Stimulated activated CD4-positive, alpha-beta T cell treated with anti-CD3 and anti-CD28 coated beads, Interleukin-4, amount 100 ng/mL, for 24 hours (primary cell): ENCODE measurements at places on chromosomes 1 and 21.

DNA sequence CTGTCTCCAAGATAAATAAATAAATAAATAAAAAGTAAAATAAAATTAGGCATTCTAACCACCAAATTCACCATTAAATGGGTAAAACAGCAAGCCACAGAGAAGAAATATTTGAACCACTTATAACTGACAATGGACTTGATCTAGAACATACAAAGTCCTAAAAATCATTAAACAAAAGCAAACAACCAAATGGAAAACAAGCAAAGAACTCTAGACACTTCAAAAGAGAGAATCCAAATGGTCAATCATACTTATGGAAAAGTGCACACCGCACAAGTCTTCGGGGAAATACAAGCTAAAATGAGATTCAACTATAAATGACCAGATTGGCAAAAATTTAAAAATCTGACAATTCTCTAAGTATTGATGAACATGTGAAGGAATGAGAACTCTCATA lies 73.5 kb upstream of the ANGPTL3 start:
- DNase-seq = no peak

- peak; percentile 70 for DNase-seq
Observed at GRCh38 chr1:206706298-206706791, 21.6 kb downstream of the MAPKAPK2 start.

- no peak for DNase-seq
Observed at GRCh38 chr1:55206210-55206609, 9.0 kb downstream of the USP24 start.

- DNase-seq = no peak
Observed at GRCh38 chr1:216450227-216450626, 27.0 kb upstream of the USH2A start.

- no peak for DNase-seq
Observed at GRCh38 chr1:197195100-197195499, 48.6 kb upstream of the ASPM start.

GRCh38 chr1:31504001-31504400 lies 72.3 kb upstream of the TINAGL1 start:
- DNase-seq = no peak

DNA sequence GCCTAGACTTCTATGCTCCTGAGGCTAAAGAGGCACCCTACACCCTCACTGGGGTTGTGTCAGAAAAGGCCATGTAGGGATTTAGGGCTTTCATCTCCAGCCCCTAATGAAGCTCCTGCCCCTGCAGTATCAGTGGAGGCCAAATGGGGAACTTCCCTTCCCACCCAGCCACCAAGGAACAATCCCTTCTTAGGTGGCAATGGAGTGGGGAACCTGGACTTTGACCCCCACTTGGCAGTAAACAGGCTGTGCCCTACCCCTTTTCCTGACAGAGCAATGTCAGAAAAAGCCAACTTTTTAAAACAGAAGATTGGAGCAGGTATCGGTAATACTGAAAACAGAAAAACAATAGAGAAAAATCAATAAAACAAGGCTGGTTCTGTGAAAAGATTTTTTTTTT lies 35.5 kb upstream of the SLC19A2 start:
- DNase-seq = no peak

GRCh38 chr1:56506951-56507491 lies 72.3 kb downstream of the PLPP3 start:
- no peak for DNase-seq

DNA sequence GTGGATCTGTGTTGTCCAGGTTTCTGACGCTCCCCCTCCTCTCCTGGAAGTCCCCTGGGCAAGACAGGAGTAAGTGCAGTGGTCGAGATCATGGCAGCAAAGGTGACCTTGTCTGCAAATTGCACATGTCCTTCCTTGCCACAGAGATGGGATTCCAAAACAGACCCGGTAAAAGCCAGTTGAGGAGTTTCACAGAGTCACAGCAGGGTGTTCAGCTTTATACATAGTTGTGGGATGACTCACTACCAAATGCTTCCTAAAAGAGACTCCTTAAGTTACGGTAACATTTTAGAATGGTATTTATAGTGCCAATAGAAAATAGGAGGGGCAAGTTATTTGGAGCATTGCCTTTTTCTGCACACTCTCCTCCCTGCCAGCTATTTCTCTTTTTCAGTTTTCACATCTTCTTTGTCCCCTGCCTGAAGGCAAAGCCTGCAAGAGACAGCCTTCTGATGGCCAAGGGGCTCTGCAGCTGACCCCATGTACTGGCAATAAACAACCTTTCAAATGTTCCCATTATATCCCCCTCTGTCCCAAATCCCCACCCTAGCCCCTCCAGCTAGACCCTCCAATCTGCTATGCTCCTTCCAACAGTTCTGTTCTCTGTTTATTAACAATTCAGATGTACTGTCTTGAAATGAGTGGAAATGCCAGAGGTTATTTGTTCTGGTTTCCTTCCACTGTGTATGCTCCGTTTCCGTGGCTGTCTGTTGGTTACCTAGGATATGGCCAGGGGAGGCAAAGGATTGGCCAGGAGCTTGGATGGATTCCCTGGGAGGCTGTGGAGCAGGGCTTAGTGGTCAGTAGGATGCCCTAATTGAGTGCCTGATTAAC lies 115.0 kb downstream of the TGFB2 start:
- DNase-seq = no peak

DNA sequence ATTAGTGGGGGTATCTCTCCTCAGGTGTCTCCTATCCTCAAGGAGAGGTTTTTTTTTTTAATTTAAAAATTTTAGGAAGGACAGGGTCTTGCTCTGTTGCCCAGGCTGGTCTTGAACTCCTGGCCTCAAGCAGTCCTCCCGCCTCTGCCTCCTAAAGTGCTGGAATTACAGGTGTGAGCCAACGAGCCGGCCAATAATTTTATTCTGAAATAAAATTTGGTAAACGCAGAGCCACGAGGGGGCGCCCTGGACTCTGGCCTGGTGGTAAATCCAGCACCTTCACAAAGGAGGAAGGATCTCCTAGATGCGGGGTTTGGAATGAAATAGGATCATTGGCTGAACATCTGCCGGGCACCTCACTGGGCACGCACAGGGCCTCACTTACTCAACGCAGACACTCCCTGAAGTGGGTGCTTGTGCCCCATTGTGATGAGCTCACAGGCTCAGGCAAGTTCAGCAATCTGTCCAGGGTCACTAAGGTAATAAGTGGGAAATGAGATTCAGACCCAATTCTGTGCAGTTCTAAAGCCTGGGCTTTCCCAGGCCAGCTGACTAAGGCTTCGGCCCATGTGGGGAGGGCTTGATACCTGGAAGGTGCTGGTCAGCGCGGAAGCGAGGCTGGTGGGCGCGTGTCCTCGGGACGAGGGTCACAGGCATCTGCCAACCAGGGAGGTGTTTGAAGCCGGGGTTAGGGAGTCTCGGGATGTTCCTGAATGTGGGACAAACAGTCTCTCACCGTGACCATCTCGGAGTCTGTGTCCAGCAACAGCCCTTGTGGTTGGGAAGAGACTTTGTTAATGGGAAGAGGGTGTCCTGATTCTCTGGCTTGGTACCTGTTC lies 32.7 kb upstream of the ETV3 start:
- peak; percentile 27 for DNase-seq

DNA sequence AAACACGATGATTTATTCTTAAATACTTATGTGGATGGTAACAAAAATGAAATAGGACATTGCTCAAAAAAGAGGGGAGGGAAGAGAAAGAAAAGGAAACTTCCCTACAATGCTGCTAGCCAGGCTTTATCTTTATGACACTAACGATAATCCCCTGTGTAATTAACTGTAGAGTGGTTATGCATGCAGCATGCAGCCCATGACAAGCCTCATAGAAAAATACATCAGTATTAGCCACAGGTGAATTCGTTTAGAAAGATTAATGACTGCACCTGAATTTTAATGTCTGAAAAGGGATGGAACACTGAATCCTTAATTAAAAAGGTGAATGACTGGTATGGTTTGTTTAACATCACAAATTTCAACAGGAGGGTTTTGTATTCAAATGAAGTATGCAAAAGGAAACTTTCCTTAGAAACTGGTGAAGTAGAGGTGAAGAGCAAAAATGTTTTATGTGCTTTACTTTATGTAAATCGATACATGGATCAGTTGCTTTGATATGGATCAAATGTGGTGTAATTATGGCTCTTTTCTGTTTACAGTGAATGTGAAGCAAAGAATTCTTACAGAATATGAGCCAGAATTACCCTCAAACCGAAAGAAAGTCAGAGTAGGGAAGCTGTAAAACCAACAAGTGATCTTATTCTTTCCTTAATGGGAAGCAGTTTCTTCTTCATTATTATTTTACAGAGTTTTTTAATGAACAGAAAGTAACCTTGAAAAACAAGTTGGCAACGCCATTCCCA lies 569.6 kb upstream of the ADGRL2 start:
- no peak for DNase-seq

- no peak for DNase-seq
Observed at GRCh38 chr1:224707843-224708725, 92.0 kb downstream of the CNIH3 start.

DNA sequence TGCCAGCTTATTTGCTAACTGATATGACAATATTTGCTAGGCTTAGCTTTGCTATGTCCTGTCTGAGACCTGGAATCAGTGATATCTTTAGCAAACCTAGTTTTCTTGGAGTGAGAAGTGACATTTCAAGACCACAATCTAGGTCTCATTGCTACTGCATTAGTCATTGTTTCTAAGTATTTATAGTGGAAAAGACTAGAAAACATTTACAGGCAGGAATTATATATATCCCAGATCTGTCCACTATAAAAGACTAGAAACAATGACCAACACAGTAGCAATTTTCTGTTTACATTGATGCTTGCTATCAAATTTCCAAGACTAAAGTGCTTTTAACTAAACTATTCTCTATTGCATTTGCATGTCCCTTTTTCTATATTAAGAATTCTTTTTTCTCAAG lies 5.0 kb upstream of the RGS18 start:
- DNase-seq = no peak

DNA sequence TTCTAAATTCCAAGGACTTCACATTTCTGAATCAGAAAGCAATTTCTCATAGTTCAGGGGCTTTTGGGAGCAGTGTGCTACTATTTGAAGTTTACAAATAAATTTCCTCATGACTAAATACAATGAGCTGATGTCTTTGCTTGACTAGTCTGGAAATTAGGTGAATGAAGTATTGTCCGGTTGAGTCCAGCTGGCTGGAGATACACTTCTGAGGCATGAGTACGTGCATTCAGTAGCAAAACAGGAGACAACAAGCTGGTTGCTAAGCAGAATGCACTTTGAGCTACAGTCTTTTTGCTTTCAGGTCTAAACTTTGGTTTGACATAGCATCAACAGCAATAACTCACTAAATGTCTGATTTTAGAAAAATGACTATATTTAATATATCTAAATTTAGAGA lies 27.1 kb downstream of the ZNHIT6 start:
- DNase-seq = no peak

DNA sequence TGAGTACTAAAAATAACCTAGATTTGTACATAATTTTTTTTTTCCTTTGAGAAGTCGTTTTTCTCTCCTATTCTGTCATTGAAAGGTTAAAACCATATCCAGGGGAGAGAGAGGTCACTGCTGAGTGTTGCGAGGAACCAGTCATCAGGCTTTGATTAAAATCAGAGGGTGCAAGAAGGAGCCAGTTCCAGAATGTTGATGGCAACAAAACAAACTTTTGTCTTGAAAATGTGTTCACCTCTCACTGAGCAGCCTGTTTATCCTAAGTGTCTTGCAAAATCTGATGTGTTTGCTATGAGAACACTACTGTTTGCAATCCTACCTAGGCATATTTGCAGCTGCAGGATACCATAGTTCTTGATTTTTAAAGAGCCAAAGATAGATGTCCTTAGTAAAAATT lies 25.9 kb downstream of the PTGFR start:
- no peak for DNase-seq

DNA sequence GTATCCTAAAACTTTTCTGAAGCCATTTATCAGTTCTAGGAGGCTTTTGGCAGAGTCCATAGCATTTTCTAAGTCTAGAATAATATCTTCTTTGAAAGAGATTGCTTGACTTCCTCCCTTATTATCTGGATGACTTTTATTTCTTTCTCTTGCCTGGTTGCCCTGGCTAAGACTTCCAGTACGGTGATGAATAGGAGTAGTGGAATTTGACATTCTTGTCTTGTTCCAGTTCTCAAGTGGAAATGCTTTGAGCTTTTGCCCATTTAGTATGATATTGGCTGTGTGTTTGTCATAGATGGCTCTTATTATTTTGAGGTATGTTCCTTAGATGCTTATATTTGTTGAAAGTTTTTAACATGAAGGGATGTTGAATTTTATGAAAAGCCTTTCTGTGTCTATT lies 1647.9 kb downstream of the PLA2G4A start:
- DNase-seq = no peak

- no peak for DNase-seq
Observed at GRCh38 chr1:66932291-66932690, 7.5 kb downstream of the MIER1 start.

DNA sequence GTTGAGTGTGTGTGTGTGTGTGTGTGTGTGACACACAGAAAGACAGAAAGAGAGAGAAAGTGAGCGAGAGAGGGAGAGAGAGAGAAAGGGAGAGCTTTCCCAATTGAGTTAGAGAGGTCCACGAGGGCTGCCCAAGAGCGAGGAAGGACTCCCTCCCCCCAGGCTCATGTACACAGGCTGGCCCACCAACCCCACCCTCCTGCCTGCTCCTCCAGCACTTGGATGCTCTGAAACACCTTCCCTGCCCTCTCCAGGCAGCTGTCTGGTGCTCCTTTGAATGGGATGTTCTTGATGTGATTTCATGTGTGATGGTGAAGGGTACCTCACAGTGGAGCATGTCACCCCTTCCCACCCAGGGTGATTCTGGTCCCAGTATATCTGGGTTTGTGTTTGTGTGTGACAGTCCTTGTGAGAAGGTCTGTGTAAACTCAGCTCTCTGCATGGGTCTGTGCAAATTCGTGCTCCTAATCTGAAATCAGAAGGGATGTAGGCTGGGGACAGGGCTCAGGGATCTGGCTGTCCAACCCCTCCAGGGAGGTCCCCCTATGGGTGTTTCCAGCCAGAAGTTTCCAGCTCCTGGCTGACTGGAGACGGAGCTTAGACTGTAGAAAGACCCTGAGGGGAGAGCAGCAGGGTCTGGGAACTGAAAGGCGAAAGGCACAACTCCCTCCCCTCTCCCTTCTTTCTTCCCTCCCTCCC lies 6.8 kb upstream of the PEAR1 start:
- no peak for DNase-seq

- no peak for DNase-seq
Observed at GRCh38 chr1:108695535-108695934, 3.4 kb downstream of the PRPF38B start.

- DNase-seq = no peak
Observed at GRCh38 chr1:100626397-100626796, 88.5 kb downstream of the GPR88 start.

DNA sequence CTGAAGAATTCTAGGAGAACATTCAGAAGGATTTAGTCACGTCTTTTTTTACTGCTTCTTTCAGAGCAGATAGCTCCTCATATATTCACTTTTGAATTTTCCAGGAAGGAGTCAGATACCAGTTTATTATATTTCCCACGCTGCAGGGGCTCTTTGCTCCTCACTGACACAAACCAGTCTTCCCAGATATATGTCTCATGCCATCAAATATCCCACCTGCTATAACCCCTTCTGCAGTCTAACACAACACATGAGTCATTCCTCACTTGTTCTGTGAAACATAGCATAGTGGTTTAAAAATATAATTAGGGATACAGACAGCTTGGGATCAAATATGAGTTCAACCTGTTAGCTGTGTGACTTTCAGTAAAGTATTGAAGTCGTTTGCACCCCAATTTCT lies 251.7 kb upstream of the DPYD start:
- no peak for DNase-seq
